ENCODE measurements at places on chromosomes 2 and 18.

GRCh38 chr2:64273524-64274398 lies 129.5 kb upstream of the PELI1 start:
- DNase-seq = no peak

GRCh38 chr2:97713296-97714083 lies at the start of gene ZAP70:
TSS of gene ZAP70 (plus strand) at chr2:97713576. CDS start at chr2:97724037, 10,461 bp downstream.
- no peak for DNase-seq

DNA sequence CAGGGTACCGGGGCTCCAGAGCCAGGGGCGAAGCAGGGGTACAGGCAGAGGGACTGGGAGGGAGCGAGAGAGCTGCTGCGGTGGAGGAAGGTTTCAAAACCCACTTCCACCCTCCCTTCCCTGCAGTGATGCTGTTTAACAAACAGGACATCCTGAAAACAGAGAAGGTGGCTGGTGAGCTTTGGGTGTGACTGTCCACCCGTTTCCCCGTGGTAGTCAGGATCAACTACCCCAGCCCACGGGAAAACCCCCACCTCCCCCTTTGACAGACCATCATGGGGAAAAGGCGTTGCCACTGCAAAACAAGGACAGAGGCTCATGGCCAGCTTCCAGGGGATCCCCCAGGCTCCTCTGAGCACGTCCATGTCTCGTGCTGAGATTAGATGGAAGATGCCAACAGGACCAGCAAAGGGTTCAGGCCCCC lies 12.9 kb downstream of the TMEM185B start:
- no peak for DNase-seq

DNA sequence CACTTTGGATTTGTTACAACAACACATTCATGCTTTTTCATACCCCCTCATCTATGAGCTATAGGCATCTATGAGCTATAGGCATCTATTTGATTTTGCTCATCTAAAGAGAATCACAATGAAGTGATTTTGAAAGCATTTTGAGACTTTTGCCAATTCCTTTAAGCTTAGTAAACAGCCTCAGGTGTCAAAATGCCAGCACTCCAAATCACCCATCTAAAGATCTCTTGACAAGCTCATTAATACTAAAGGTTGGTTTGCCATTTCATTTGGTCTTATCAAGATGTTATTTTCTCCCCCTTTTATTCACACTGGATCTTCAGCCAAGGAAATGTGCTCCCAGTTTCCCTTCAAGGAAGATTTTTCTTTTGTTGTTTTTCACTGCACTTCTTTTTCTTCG lies 110.7 kb upstream of the TLK1 start:
- no peak for DNase-seq

GRCh38 chr2:1707771-1708418 lies 36.4 kb downstream of the PXDN start:
- DNase-seq = no peak

DNA sequence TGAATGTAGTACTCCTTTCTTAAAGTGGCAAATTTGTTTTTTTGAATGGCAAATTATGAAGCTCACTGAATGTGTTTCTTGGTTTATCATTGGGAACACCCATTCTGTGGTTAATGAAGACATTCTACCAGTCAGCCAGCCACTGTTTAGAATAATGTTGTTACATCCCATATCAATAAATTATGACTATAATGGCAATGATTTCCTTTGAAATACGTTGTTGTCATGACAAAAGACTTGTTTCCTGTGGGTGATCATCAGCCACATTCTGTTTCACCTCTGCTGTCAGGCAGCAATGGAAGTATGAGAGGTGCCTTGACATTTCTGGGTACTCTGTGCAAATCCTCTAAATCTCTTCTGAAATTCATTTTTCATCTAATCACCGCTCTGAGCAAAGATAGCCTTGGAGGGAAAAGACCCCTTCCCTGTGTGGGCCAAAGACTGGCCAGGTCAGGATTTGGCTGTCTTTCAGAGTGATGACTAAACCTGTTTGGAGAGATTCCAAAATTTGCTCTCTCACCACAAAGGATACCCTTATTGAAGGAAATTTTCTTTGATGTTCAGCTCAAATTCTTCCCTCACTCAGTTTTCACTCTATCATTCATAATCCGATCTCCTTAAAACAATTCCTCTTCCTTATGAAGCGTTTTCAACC lies 869.2 kb downstream of the BCL11A start:
- no peak for DNase-seq

DNA sequence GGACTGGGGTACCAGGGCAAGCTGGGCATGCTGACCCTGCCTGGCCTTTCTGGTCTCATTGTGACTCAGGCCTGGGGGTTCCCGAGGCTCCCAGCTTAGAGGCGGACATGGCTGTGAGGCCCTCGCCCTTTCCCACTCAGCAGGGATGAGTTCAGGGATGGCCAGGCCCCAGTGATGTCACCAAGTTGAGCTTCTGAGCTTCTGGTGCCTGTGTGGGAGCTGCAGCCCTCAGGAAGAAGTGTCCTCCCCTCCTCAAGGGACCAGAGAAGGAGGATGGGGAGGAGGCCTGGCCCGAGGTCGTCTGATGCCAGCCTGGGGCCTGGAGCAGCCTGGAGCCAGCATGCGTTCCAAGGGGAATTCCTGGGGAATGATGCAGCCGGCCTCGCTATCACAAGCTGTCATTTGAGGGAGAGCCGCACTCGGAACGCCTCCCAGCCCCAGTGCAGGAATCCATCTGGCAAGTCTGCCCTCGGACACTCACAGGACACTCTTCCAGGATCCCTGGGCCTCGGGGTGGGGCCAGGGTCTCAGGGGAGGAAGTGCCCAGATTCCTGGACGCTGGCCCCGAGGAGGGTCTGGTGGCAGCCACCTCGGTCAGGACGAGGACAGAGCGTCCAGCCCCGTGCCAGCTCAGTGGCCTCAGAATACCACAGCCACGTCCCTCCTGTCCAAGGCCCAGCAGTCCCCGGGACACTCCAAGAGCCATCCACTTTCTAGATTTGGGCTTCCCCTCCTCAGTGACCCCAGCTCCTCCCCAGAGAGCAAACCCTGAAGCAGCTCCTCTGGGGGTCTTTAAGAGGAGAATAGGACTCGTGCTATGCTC lies 61.2 kb upstream of the GPC1 start:
- no peak for DNase-seq

DNA sequence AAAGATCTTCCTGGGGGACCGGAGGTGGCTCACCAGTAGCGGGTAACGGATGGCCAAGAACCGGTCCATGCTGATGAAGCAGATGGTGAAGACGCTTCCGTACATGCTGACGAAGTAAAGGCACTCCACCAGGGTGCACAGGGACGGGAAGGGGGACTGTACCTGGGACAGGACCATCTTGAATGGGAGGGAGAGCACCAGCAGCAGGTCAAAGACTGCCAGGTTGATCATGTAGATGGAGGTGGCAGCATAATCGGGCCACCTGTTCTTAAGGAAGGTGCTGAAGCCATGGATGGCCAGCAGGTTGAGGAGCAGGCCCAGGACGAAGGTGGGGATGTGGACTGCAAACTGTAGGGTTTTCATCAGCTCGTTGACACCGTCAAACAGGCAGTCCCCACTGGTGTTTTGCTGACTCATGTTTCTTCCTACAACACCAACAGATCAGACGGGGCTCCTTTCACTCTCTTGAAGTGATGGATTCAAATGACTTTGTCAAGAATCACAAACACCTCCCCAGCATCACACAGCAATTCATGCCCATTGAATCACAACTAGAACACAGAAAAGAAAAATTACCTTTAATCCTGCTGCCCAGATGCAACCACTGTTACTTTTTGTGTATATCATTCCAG lies 14.4 kb downstream of the GPR55 start:
- DNase-seq = no peak

All from esophagus squamous epithelium (tissue), 5 donors.